DMS153 (cell line): ENCODE measurements at places on chromosomes 5 and 9.

- DNase-seq = no peak
Observed at GRCh38 chr5:10524376-10525123, 39.3 kb upstream of the ANKRD33B start.

- no peak for DNase-seq
Observed at GRCh38 chr9:132651259-132651658, 18.5 kb downstream of the DDX31 start.

DNA sequence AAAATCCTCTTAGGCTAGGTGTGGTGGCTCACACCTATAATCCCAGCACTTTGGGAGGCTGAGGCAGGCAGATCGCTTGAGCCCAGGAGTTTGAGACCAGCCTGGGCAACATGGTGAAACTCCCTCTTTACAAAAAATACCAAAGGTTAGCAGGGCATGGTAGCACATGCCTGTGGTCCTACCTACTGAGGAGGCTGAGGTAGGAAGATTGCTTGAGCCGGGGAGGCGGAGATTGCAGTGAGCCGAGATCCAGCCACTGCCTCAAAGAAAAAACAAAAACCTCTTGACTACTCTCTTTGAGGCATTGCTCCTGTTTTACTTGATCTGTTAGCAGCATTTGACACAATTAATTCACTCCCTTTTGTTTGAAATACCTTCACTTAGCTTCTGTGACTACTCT, 20.7 kb downstream of the KIF2A start:
- DNase-seq = no peak

- DNase-seq = no peak
Observed at GRCh38 chr9:97430316-97431043, 18.6 kb downstream of the TDRD7 start.

DNA sequence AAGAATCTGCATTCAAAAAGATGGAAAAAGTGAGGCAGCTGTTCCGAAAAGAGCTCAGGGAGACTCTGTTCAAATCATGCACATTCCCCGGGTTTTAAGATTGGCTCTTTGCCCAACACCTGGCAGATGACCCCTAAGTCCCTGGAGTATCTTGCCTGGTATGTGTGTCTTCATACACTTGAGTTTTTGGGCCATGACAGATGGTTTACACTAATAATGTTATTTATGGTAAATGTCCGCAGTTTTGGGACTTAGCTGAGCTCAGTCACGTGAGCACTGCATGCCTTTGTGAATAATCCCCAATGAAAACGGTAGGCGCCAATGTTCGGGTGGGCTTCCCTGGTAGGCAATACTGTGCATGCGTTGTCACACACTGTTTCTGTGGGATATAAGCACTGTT, 316.1 kb downstream of the PRDM9 start:
- DNase-seq = no peak

- DNase-seq = no peak
Observed at GRCh38 chr9:3299872-3300271, 225.9 kb downstream of the RFX3 start.

GRCh38 chr5:31478901-31479300, 53.0 kb downstream of the DROSHA start:
- DNase-seq = no peak

DNA sequence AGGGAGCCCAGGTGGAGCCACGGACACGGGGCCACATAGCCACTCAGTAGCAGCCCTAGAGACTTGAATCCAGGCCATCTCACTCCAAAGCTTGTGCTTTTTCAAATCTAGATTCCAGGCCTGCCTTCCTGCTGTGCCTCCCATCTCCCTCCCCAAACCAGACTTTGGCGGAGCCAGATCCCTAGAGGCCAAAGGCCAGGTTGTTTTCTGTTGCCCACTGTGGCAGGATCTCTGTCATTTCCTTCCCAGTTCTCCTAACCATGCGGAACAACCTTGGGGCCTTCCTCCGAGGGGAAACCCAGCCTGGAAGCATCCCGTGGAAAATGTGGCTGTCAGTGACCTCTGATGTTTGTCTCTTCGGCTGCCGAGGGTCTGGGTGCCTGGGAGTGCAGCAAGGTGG, 16.4 kb upstream of the RPS14 start:
- no peak for DNase-seq

GRCh38 chr9:127093319-127094020, 29.0 kb downstream of the ANGPTL2 start:
- no peak for DNase-seq

DNA sequence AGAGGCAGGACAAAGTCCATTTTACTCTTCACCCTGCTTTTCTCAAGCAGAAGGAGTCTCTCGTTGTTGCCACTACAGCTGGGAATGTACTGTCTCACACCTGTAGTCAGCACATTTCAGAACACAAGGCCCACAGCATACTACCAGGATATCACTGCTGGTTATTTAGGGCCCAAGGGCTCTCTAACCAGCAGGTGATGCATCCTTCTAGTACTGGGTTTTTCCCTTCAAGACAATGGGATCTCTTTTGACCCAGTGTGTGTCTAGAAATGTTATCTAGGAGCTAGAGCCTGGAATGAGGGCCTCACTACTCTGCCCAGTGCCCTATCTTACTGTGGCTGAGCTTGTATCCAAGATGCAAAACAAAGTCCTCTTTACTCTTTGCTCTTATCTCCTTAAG, 235.1 kb upstream of the PRR16 start:
- DNase-seq = no peak

- no peak for DNase-seq
Observed at GRCh38 chr9:3656224-3656623, 130.4 kb upstream of the RFX3 start.

DNA sequence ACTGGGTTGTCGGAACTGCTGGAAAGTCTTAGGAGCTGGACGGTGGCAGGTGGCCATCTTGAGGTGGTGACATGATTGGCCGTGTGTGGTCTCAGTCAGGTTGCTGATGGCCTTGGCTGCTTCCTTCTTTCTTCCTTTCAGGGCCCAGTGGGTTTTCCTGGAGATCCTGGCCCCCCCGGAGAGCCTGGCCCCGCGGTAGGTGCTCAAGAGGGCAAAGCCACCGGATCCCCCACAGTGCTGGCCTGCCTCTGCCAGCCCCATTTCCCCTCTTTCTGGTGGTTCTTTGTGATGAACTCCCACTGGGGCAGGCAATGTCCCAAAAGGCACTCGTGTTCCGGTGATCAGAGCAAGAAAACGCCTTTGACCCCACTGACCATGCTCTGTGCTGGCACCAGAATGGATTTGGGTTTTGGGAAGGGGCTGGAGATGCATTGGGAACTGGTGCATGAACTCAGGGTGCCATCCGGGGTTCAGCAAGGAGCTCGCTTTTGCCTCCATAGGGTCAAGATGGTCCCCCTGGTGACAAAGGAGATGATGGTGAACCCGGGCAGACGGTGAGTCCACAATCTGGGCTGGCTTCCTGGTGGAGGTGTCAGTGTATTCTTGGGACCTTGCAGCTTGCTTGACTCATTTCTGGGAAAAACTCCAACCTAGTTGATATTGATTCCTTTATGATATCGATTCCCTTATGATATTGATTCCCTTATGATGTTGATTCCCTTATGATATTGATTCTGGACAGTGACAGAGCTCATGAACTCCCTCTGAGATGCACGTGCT, 65.0 kb upstream of the FCN2 start:
- DNase-seq = no peak

- DNase-seq = no peak
Observed at GRCh38 chr9:19281801-19282200, 51.3 kb downstream of the DENND4C start.

GRCh38 chr9:962023-962422, 14.4 kb upstream of the DMRT3 start:
- no peak for DNase-seq

- no peak for DNase-seq
Observed at GRCh38 chr5:36300191-36300926, 1.3 kb downstream of the RANBP3L start.

GRCh38 chr5:14773588-14773987, 98.0 kb downstream of the ANKH start:
- peak; percentile 37 for DNase-seq

DNA sequence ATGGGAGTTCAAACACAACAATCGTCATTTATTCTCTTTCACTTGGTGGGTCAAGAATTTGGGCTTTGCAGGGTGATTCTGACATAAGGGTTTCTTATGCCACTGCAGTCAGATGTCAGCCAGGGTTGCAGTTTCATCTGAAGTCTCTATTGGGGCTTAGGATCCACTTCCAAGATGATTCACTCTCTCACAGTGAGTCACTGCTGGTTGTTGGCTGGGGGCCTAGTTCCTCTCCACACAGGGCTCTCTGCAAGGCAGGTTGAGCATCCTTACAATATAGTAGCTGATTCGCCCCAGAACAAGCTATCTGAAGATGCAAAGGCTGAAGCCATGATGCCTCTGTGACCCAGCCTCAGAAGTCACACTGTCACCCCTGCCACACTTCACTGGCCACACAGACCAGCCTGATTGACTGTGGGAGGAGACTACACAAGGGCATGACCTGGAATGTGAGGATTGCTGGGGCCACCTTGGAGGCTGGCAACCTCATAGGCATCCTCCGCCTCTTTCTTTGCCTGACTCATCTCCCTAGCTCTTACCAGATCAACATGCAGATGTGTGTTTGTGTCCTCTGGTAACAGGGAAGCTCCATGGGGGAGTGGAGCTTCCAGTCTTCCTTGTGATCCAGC, 4.5 kb upstream of the CARD19 start:
- DNase-seq = no peak

GRCh38 chr5:116669261-116670031, 94.8 kb upstream of the SEMA6A start:
- DNase-seq = peak; percentile 26

GRCh38 chr9:123414936-123415930, 59.2 kb downstream of the CRB2 start:
- no peak for DNase-seq

GRCh38 chr5:110409571-110409970, 316.9 kb downstream of the TMEM232 start:
- DNase-seq = no peak

GRCh38 chr9:96009690-96010472, 134.4 kb downstream of the ERCC6L2 start:
- DNase-seq = no peak

- no peak for DNase-seq
Observed at GRCh38 chr9:75454043-75454442, 365.7 kb downstream of the OSTF1 start.

DNA sequence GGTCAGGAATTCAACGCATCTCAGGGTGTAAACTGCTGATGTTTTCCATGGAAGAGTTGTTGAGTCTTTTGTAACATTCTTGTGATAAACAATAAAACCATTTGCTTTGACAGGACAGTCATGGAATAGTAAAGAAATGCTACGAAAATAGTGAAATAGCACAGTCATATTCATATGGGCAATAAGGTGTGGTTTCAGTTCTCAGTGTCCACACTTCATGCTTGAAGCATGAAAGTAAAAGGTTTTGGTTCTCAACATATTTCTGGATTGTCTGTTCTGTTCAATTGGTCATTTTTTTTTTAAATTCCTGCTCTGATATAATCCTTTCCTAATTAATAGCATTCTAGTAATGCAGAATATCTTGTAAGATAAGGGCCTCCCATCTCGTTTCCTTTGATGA, 467.6 kb upstream of the ZNF608 start:
- no peak for DNase-seq

GRCh38 chr5:27266184-27266583, 227.8 kb upstream of the CDH9 start:
- DNase-seq = peak; percentile 18

- no peak for DNase-seq
Observed at GRCh38 chr5:135739383-135739981, 95.0 kb upstream of the SLC25A48 start.

- no peak for DNase-seq
Observed at GRCh38 chr9:118568704-118569103, 800.5 kb downstream of the BRINP1 start.

- no peak for DNase-seq
Observed at GRCh38 chr5:174177976-174178605, 132.6 kb downstream of the NSG2 start.

GRCh38 chr9:92942688-92943616, 4.4 kb upstream of the FGD3 start:
- no peak for DNase-seq

DNA sequence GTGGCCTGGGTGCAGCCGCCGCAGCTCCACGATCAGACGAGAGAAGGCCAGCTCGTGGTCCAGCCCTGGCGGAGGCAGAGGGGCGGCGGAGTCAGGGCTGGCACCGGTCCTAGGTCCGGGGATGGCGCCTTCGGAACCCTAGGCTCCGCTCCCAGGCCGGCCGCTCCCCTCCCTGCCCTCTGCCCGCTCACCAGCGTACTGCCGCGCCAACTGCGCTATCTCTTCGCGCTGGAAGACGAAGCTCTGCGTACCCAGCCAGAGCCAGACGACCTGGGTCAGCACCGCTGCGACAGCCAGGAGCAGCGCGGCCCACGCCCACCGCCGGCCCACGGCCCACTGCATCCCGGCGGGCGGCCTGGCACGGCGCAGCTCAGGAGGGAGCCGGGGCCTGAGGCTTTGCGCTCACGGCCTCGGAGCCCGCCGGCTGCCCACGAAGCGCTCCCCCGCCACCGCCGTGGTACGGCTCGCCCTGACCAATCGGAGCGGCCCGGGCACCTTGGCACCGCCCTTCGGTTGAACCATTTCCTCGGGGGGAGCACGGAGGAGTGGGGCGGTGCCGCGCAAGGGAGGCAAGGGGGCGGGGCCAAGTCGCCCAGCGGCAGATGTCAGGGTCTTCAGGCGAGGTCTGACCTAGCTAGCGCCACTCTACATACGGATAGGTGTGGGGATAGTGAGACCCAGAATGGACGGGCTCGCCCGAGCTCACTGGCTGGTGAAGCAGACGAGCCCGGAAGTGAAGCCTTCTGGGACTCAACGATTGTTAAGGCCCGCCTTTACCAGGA, at the start of gene SIGMAR1:
Gene SIGMAR1 (minus strand): TSS at position 432 of the 782 bp plus-strand sequence. CDS start 90 bp downstream, at position 342.
- DNase-seq = peak; percentile 78

DNA sequence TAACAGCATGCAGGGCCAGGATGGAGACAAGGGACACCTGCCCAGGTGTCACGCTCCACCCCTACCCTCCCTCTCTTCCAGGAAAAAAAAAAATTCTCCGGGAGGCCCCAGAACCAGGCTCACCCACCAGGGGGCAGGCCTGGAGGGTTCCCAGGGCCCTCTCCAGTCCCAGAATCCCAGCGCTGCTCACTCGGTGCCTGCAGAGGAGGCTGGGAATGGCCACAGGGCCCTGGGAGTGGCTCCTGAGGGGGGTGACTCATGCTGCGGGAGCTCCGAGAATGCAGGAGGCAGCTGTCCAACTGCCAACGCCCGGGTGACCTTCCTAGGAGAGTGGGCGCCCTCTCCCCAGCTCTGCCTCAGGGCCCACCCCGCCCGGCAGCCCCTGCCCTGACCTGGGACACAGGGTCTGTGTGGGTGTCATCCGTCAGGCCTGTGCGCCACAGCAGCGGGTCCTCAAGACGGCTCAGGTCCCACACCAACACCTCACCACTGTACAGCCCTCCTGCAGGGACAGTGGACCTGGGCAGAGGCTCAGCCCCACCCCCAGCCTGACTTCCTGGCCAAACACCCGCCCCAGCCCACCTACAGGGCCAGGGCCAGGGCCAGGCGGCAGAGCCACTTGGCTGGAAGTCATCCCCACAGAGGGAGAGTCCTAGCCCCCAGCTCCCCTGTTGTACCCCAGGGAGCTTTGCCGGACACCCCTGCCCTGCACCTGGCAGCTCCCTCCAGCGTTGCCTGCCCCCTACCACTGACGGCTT, 21.2 kb downstream of the DYNC2I2 start:
- DNase-seq = peak; percentile 87
